ENCODE measurements at places on chromosomes 1 and 21.

DNA sequence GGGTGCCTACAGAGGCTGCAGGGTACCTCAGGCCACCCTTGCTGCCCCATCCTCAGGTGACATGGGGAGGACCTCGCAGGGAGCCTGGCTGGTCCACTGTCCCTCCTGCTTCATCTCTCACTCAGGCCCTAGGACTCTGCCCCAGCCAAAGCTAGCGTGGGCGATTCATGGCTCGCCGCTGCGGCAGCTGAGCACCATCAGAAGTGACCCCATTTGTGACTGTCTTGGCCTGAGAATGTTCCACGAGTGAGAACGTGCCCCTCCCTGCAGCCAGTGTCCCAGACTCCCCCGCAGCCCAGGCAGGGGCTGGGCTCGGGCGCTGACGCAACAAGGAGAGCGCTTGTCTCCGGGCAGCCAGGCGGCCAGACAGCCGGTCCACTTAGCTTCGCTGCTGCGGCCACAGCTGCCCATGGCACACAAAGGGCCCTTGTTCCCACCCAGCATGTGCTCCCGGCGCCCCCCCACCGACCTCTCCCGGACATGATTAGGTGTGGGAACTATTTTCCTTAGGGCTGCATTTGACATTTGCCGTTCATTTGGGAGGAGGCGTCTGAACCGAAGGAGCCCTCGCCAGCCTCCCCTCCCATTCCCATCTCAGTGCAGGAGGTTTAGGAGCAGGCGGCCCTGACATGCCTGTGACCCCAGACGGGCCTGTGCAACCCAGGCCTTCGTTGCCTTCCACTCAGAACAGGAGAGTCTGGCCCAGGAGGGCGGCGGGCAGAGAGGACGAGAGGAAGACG lies 19.3 kb upstream of the POFUT2 start:
- no peak for DNase-seq

DNA sequence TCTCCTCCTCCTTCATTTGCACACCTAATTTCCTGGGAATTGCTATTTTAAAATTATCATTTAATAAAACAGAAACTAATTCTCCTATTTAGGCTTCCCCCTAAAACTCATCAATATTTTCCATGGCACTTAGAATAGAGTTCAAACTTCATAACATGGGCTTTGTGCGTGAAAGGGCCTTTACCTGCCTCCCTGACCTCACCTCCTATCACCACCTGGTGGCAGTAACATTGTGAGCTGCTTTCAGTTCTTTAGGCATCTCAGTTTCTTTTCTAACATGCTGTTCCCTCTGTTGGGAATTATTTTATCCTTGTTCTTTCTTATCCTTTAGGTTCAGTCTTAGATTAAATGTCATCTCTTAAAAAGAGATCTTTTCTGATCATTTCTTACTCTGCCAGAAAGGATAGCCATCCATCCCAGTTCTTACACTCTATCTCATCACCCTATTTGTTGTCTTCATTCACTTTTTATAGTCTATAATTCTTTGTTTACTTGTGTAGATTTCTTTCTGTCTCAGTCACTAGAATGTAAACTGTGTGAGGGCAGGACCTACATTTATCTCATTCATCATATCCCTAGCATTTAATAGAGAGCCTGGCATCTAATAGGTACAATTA lies 133.8 kb upstream of the KIAA1614 start:
- DNase-seq = no peak

GRCh38 chr1:202225131-202225530 lies 31.5 kb downstream of the LGR6 start:
- DNase-seq = no peak

GRCh38 chr21:40729761-40730425 lies 117.1 kb downstream of the DSCAM start:
- DNase-seq = no peak

GRCh38 chr1:14607295-14607694 lies 8.8 kb downstream of the KAZN start:
- no peak for DNase-seq

DNA sequence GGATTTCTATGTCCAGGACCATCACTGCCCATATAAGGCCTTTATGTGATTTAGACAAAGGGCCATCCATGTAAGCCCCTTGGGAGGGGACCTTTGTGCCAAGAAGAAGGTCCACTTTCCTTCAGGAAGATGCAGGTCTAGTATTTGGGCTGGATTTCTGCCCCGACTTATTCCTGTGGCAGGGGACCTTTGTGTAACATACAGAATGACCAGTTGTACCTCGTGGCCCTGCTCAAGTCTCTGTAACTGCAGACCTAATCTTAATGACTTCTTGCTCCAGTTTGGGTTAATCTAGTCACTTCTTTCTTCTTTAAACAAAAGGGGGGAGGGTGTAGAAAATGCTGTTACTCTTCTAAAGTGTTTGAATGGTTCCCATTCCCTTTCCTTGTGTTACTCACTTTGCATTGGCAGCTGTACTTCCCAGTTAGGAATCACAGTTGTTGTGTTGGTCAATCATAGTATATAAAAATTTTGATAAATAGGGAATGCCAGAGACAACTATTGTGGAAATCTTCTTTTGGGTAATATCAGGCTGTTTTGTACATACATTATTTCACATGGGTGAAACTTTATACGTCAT lies 54.2 kb downstream of the MIGA1 start:
- DNase-seq = no peak
